ENCODE measurements at places on chromosomes 6 and 20. TPM values are rescaled to one million over a fixed set of nuclear protein-coding genes. Genes with fewer than 3 reads are reported as not detected.

- H3K4me1 ChIP-seq: peaks cover 20% of the 10 kb centered on the region
- no peaks in the 10 kb centered on the region for H3K36me3 ChIP-seq
- no peak overlapping the region for H3K27ac ChIP-seq
- H3K27me3 ChIP-seq: no peaks in the 10 kb centered on the region
Measured at GRCh38 chr6:157056275-157056674, 267.0 kb downstream of the TMEM242 start.

RAMACL gene
- 1.5 TPM for total RNA-seq

DNA sequence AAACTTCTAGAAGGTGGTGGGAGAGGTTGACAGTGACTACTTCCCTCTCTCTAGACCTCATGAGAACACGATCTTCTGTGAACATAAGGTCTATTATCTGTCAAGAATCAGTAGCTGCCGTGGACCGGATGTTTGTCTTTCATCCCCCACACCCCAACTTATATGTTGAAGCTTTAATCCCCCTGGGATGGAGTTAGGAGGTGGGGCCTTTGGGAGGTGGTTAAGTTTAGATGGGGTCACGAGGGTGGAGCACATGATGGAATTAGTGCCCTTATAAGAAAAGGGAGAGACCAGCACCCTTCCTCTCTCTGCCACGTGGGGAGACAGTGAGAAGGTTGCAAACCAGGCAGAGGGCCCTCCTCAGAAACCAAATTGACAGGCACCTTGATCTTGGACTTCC is 409.1 kb downstream of the QKI start:
- no peak overlapping the region for H3K27ac ChIP-seq
- no peak overlapping the region for H3K4me3 ChIP-seq
- DNase-seq: peak; percentile 39
- no peaks in the 10 kb centered on the region for H3K27me3 ChIP-seq
- no peaks in the 10 kb centered on the region for H3K36me3 ChIP-seq

PRDM13 gene
- not detected for total RNA-seq

Data from esophagus muscularis mucosa (tissue), 4 donors.